CMK (cell line): ENCODE measurements at places on chromosomes 13 and 19.
A peak's percentile ranks its signal among the peaks of the same experiment; 100 is the strongest.

DNA sequence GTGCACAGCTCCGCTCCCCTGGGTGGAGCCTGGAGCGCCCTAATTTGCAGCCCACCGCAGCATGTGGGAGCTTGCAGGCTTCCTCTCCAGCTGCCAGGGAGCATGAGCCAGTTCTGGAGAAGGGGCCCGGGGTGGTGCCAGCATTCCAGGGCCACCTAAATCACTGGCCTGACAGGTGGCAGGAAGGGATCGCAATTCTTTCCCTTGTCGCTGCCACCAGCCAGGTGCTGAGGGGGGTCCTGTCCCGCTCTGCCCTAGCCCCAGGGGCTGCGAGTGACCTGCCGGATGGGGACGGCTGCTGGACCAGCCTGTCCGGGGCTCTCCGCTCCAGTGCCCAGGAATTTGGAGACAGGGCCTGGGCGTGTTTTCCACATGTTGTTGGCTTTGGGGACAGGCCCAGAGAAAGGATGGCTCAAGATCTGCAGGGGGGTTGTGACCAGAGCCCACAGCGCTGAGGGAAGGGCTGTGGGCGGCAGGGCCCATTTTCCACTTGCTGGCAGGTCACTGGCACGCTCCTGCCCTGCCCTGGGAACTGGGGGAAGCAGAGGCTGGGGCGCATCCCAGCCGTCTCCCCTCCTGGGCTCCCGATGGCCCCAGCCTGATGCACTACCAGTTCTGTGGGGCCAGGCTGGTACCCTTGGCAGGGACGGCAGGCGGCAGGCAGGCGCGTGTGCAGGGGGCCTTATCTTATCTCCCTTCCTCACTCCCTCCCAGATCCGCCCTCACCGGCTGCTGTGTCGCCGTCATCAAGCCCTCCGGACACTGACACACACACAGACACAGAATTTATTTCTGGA, 9.5 kb downstream of the NDUFA11 start:
- peak; percentile 62 for DNase-seq

GRCh38 chr13:28047757-28048388, 52.5 kb downstream of the FLT3 start:
- DNase-seq = no peak

- DNase-seq = no peak
These were observed 39.4 kb downstream of the TMED1 start for GRCh38 chr19:10796653-10797052.

DNA sequence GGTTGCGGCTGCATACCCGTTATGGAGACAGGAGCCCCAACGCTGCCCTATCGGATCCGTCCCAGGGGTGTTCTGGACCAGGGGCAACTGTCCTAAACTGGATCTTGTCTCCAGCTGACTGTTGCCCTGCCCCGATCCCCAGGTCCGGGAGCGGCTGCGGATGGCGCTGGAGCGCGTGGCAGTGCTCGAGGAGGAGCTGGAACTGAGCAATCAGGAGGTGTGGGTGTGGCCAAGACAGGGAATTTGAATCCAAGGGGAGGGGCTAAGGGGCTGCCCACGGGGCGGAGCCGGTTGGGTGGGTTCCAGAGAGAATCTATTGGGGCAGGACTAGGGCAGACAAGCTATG, 9.9 kb downstream of the PPFIA3 start:
- DNase-seq = no peak

GRCh38 chr19:37988758-37989635, 82.0 kb downstream of the SIPA1L3 start:
- no peak for DNase-seq

DNA sequence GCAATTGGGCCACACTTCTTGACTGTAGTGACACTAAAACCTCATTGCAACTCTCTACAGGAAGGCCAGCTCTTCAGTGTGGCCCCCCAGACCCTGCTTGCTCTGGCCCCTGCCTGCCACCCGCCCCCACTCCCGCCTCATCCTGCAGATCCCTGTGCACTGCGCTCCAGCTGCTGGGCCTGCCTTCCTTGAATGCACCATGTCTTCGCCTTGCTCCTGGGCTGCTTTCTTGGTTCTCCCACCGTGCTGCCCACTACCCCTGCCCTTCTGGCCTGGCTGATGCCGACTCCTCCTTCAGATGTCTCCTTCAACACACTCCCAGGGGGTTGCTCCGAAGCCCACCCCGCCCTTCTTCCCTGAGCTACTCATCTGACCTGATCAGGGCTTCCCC, 98.2 kb downstream of the SIPA1L3 start:
- DNase-seq = no peak

DNA sequence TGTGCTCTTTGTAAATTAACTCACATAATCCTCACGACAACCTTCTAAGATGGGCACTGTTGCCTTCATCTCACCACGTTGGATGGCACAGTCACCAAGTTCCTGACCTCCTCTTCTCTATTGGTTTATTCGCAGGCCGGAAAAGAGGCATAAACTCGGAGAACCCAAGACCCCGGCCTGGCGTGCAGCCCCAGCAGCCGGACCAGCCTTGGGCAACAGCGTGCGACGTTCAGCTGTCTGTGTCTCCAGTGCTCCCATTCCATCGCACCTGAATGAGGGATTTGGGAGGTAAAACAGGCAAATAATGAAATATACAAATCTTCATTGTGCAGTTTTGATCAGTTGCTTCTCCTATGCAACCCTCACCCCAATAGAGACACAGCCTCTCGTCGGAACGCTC, 34.5 kb upstream of the GAS6 start:
- DNase-seq = no peak

- no peak for DNase-seq
These were observed 5.9 kb downstream of the RTBDN start for GRCh38 chr19:12828494-12828893.

- peak; percentile 33 for DNase-seq
These were observed 14.0 kb upstream of the TOMM40 start for GRCh38 chr19:44876930-44877535.

DNA sequence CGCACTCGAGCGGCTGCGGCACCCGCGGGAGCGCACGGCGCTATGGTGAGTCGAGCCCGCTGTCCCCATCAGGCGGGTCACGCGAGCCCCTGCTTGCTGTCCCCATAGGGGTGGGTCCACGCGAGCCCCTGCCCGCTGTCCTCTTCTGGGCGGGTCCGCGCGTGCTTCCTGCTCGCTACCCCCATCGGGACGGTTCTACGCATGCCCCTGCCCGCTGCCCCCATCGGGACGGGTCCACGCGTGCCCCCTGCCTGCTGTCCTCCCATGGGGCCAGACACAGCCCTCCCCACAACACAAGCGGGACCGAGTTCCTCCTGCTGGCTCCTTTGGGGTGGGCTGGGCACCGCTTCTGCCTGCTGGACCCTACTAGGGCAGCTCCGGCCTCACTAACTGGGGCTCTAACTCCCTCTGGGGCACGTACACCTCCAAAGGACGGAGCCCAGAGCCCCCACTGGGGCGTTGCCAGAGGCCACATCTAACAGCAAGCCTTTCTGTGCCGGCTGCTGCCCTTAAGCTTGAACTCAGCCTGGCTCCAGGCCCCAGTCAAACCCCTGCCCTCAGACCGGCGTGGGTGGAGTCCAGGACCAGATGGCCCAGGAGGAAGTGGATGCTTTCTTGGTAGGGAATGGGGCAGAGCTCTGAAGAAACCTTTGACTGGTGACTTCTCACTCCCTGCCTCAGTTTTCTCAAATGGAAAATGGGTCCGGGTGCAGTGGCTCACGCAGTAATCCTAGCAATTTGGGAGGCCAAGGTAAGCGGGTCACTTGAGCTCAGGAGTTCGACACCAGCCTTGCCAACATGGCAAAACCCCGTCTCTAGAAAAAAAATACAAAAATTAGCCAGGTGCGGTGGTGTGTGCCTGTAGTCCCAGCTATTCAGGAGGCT, 722 bp downstream of the COLGALT1 start:
- DNase-seq = peak; percentile 32

- no peak for DNase-seq
These were observed 103.5 kb downstream of the POSTN start for GRCh38 chr13:37495046-37495445.

DNA sequence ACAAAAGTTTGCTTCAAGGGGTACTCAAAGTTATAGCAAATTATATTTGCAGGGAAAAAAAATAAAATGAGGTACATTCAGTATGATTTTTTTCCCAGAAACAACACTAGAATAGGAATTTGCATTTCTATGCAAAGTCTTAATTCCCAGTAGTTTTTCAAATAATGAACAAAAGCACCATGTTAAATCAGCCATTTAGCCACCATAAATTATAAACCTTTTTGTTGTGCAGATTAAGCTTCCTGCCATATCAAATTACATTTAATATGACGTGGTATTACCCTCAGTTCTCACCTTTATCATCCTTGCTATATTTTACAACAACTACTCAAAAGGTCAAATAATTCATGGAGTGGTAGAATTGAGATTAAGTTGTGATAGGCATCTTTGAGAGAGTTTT, 136.6 kb upstream of the FRY start:
- no peak for DNase-seq

- no peak for DNase-seq
These were observed 45.5 kb upstream of the CYP2A7 start for GRCh38 chr19:40927567-40927966.

GRCh38 chr19:48728911-48729664, 9.6 kb upstream of the MAMSTR start:
- DNase-seq = no peak

GRCh38 chr19:7544626-7545025, 9.1 kb downstream of the PNPLA6 start:
- peak; percentile 77 for DNase-seq

DNA sequence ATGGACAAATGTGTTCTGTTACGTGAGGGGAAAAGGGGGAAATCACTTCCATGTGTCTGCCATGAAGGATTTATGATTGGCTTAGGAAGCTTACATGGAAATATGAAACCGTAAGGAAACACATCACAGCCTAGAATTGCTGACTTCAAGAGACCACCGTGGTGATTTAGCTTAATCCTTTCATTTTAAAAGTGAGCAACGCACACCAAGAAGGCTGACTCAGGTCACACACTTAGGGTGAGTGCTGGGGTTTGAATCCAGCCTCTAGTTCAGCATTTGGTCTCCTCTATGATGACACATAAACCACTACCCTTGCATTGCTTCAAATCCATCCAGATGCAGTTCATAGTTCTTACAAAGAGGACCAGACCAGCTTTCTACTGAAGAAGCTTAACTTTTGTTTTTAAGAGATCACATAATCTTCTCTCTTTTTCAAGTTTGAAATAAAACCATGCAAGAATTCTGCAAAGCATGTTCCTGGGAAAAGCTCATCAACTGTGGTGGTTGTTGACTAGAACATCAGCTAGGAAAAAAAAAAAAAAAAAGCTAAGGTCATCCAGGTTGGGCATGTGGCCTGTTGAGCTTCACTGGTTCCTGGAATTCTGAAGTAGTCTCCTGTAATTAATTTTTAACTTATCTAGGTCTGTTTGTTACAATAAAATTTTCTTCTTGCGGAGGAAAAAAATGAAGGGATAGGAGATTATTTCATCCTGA, 60.2 kb upstream of the KL start:
- DNase-seq = no peak

DNA sequence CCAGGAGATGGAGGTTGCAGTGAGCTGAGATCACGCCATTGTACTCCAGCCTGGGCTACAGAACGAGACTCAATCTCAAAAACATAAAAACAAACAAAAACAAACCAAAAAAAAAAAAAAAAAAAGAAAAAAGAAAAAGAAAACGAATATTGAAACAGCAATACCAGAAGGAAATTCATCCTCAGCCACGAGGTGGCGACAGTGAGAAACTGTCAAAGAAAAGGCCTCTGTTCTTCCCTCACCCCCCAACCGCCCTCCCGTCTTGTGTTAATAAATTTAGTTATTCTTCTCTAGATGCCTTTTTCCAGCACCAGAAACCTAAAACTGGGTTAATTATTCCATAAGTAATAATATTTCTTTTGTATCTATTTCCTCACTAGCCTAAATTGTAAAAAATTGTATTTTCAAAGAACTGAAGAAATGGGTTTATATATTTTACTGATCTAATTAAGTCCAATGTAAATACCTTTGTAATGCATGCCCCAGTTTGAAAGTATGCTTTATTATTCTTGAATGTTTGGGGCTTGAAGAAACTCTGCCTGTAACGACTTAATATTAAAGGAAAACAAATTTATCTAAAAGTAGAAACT, 38.6 kb downstream of the LIG4 start:
- no peak for DNase-seq

GRCh38 chr19:46499692-46500091, 4.0 kb upstream of the PNMA8B start:
- no peak for DNase-seq

DNA sequence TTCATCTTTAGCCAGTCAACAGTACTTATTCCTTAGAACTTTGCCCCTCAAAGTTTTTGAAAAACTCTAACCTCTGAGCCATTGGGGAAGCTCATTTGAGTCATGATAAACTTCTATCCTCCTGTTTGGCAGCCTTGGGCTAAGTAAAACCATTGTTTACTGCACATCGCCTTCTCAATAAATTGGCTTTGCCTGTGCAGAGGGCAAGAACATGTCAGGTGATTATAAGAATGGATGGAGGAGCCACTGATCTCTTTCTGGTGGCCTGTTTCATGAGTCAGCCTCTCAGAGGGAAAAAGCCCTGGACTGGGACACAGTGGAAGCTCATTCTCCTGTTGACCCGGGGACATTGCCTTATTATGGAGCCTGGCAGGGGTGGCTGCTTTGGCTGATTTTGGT, 19.4 kb upstream of the PSG4 start:
- DNase-seq = no peak
